ENCODE measurements at places on chromosomes 3 and 15. TPM values are rescaled to one million over a fixed set of nuclear protein-coding genes. Genes with fewer than 3 reads are reported as not detected.

DNA sequence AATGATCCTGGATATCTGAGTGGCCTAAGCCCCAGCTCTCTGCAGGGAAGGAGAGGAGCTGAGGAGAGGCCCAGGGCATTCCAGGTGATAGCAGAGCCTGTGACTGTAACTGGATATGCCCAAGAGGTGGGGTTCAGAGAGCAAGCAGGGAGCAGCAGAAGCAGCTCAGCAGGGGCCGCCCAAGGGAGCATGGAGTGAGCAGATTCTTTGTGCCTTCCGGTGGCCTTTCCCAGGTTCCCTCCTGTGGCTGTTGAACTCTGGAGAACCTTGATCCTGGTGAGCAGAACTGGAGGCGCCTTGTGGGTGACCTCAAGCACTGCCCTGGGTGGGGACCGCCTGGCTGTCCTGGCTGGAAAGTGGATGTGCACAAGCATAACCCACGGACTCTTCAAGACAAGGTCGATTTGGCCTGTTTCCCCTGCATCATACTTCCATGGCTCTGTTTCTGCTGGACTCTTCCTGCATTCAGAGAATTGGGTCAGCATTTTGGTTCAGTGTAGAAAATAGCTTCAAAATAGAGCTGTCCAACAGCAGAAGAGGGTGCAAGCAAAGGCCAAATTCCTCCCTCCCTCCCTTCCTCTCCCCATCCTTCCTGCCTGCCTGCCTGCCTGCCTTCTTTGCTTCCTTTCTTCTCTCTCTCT is 76.1 kb downstream of the ARNT2 start:
- DNase-seq, result no peak

DNA sequence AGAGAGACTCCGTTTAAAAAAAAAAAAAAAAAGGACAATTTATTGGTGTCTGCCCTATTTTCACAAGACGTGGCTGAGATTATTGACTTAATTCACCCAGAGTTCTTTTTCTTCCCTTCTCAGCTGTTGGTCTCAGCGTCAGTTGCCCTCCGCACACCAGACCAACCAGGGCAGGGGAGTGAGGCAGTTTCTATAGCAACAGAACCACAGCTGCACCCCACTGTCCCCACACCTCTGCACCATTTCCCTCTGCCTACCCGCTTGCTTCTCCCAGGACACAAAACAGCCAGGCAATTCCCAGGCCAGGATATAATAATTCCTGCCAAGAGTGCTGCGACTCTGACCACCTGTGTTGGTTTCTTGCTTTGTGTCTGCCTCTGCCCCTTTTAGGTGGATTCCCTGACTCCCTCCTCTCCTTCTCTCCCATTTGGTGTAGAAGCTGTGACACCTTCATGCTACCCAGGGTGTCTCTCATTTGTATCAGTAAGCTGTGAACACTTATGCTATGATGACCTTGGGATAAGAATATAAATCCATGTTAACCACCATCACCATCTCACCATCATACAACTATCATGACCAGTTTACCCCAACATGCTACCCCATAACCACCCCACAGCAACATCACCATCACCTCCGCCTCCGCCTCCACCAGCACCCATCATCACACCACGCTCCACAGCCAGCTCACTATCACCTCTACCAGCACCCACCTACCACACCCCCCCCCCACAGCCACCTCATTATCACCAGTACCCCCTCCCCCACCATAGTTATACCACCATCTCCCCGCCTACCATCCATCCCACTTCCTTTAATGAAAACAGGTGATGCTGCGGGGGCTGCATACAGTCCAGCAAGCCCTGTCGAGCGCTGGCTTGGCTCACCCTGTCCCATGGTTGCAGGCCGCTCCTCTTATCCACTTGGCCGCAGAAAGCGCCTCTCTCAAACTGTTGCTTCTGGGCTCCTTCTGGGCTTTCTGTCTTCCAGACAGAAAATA is 589 bp downstream of the EPB42 start:
- no peak for DNase-seq

DNA sequence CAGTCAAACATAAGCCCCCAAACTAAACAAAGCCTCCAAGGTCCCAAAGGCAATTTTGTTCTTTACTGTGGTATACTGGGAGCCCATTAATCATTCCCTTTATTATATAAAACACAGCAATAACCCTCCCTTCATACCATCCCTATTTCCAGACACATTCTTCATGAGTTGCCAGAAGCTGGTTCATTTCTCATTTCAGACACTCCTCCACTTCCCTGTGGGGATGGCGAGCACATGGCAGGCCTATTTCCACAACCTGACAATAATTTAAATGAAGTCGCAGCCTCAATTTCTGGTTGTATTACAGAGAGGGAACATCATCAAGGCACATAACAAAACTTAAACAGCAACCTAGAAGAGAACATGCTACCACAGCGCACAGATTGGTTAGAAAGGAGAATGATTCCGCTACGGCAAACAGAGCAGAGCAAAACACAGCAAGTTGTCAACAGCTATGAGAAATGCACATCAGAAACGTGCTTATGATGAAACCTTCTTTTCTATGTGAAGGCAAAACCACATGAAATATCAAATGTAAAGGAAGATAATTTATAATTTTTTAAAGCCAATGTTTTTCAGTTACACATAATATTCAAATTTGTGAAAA is 63.3 kb upstream of the ARHGEF3 start:
- no peak for DNase-seq

SEMA5B gene
- not detected for total RNA-seq

DNA sequence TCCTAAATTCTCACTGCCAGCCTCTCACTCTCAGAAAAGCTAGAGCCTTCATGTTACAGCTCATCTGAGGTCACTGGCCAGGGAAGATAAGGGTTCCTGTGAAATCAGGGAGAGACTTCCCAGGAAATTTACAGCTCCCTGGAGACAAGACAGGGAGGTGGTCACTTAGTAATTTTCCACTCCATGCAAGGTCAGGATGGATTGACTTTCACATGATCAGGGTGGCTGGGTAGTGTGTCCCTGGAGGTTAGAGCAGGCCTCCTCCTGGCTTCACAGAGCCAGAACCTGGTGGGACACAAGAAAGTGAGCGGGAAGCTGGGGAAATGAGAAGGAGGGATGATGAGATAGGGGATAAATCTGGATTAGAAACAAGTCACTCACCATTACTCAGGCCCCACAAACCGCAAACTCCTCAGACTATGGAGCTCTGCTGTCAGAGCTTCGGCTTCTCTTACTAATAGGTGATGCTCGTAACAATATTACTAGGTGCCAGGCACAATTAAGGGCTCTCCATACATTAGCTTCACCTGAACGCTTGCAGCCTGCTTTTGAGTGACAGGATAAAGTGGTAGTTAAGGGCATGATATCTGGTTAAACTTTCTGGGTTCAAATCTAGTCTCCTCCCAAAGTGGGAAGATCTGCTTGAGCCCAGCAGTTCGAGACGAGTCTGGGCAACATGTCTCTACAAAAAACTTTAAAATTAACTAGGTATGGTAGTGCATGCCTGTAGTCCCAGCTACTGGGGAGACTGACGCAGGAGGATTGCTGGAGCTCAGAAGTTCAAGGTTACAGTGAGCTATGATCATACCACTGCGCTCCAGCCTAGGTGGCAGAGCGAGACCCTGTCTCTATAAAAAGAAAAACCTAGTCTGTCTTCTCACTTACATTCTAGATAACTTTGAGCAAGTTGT is 24.9 kb downstream of the DUOX2 start:
- no peak for DNase-seq
